IMR-90 (cell line): ENCODE measurements at places on chromosomes 5 and 9. TPM values are rescaled to one million over a fixed set of nuclear protein-coding genes. Genes with fewer than 3 reads are reported as not detected.

CARTPT gene
- not detected in 2 replicates for polyA plus RNA-seq

LOX gene
- 662 and 737 TPM in 2 replicates for polyA plus RNA-seq

TSSK1B gene
- polyA plus RNA-seq: 0.03 TPM in 1 of 2 replicates, not detected in the other

PCDHGB5 gene
- polyA plus RNA-seq: 20.0 and 21.1 TPM in 2 replicates

PCDHA1 gene
- 0.05 and 0.07 TPM in 2 replicates for polyA plus RNA-seq

DNAH5 gene
- polyA plus RNA-seq: 1.7 and 1.9 TPM in 2 replicates

OR1L6 gene
- polyA plus RNA-seq: not detected in 2 replicates

PHPT1 gene
- polyA plus RNA-seq: 214 and 338 TPM in 2 replicates

AGXT2 gene
- not detected in 2 replicates for polyA plus RNA-seq

ENC1 gene
- polyA plus RNA-seq: 24.9 and 25.6 TPM in 2 replicates

NUTM2G gene
- polyA plus RNA-seq: not detected in 2 replicates

IQGAP2 gene
- 0.21 and 0.36 TPM in 2 replicates for polyA plus RNA-seq

SPINK13 gene
- polyA plus RNA-seq: not detected in 2 replicates

FBN2 gene
- 22.6 and 26.7 TPM in 2 replicates for polyA plus RNA-seq

BICD2 gene
- polyA plus RNA-seq: 21.1 and 21.5 TPM in 2 replicates

CORO2A gene
- polyA plus RNA-seq: 1.9 and 2.2 TPM in 2 replicates

SUSD1 gene
- 4.0 and 4.2 TPM in 2 replicates for polyA plus RNA-seq

RPS23 gene
- polyA plus RNA-seq: 3,318 and 3,819 TPM in 2 replicates

FXN gene
- 17.6 and 18.1 TPM in 2 replicates for polyA plus RNA-seq

TEX48 gene
- polyA plus RNA-seq: not detected in 2 replicates

SV2C gene
- polyA plus RNA-seq: not detected in 2 replicates

PAPPA gene
- polyA plus RNA-seq: 8.3 and 8.6 TPM in 2 replicates

DMRT1 gene
- not detected in 2 replicates for polyA plus RNA-seq
